ENCODE measurements at places on chromosomes 4 and X.

DNA sequence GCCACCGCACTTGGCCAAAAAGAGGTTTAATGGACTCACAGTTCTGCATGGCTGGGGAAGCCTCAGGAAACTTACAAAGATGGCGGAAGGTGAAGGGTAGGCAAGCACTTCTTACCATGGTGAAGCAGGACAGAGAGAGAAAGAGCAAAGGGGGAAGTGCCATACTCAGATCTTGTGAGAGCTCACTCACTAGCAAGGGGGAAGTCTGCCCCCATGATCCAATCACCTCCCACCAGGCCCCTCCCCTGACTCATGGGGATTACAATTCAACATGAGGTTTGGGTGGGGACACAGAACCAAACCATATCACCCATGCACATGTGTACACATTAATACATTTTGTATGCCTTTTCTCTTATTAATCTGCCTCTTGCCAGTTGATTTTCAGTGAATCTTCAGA, 77.2 kb upstream of the HSD17B10 start:
- DNase-seq: no peak

GRCh38 chrX:150536455-150537116, 31.8 kb upstream of the MTM1 start:
- no peak for DNase-seq

DNA sequence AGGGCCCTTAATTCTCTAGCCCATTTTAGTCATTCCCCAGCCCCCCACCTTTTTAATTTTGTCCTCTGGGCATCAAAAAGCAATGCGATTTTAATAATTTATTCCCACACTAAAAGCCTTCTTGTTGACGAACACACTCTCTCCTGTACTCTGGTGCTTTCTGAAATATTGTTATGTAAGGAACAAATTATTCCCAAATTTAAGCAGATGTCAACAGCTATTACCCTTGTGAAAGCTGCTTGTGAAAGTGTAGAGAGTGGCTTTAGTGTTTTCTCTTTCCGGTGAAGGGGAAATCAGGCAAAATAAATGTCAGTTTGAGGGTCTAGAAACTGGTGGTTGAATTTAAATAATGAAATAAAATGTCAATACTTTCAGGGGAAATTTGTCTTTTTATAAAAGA, 221.2 kb upstream of the CNKSR2 start:
- DNase-seq: no peak

DNA sequence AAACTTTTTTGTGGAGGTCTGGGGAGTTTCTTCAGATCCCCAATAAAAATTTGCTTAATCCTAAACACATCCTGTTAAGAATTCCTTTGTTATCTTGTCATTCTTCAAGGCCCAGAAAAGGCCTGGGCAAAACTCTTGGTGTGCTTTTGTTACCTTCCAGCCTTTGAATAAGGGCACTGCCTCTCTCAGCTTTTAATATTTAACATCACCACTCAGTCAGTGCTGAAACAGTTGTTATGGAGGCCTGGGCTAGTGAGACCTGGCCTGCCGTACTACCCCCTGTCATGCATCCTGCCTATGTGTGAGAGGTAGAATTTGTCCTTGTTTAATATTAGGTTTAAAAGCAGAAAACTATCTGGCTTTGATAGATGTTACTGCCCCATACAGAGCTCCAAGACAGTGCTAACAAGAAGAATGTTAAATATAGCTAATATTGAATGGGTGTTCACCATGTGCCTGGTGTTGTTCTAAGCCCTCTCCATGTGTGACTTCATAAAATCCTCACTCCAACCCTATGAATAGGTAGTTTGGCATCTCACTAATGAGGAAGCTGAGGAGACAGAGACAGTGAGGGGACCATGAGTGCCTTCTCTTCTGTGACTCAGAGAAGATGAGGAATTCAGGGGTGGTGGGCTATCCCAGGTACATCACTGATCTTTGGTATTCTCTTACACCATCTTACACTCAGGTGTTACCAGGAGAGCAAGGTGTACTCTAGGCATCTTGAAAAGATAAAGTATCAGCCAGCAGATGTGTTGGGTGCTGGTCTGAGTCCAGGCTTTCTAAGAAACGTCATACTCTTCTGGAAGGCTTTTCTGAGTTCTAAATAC, 6.2 kb downstream of the PPP1R2C start:
- no peak for DNase-seq

- no peak for DNase-seq
Observed at GRCh38 chrX:635428-636090, 5.0 kb downstream of the SHOX start.
